ENCODE measurements at places on chromosomes 11 and 22. TPM values are rescaled to one million over a fixed set of nuclear protein-coding genes. Genes with fewer than 3 reads are reported as not detected.

DNA sequence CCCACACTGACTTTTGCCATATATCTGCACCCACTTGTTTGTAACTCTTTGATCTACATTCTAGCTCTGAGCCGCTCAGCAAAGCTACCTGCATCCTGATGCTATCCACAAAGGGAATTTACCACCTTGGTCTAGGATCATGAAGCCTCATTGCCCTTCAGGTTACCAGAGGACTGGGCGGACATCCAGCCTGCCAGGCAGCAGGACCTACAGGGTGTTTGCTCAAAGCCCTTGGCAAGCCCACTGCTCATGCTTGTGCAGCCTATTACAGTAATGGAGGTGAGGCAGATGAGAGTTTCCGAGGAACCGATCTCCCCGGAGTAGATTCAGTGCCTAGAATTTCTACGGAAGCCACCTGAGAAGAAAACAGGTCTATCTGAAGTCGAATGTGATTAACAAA is 417.2 kb downstream of the OPCML start:
- no peak for DNase-seq

DNA sequence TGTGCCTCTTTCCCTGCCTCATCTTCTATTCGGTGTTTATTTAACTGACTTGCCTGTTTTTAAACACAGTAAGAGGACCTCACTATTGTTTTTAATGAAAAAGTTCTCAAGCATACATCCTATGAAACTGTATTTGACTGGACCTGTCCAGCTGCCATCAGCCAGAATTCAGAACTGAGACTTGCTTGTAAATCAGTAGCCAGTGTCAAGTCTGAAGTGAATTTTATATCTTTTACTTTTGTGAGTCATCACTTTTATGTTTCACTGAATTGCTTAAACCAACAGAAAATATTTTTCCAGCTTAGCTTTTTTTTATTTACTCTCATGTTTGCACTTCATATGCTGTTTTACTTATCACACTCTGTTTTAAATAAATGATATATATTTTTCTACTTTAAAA is 88.3 kb downstream of the LUZP2 start:
- no peak for DNase-seq

GRCh38 chr11:27627979-27628378 is 72.3 kb downstream of the BDNF start:
- no peak for DNase-seq

GRCh38 chr11:69834811-69835800 is 15.9 kb upstream of the FGF3 start:
- DNase-seq: no peak

- DNase-seq: no peak
These were observed 4.0 kb downstream of the PYGM start for GRCh38 chr11:64755681-64756361.

DNA sequence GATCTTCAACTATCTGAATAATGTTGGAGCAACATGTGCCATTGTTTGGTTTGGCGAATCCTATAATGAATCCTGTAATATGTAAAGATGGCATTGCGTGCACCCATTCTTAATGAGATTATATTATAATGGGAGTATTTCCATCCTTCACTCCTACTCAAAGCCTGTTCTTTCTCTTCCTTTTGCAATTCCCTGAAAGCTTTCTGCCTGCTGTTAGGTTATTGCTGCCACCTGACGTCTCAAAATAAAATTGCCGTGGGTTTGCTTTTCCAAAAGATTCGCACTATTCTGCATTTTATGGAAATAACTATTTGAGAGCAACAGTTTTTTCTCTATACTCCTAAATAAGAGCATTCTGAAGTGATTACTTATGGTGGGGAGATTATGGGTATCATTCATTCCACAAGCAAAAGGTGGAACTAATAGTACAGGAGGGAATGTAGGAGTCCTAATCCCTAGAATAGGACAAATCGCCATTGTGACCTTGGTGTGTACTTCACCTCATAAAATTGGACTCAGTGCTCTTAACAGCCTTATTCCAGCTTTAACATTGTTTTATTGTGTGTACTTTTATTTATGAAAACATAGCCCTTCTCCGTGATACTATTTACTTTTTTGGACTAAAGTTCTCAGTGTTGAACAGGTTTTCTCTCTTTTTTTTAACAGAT is 69.6 kb upstream of the ALKBH3 start:
- no peak for DNase-seq

DNA sequence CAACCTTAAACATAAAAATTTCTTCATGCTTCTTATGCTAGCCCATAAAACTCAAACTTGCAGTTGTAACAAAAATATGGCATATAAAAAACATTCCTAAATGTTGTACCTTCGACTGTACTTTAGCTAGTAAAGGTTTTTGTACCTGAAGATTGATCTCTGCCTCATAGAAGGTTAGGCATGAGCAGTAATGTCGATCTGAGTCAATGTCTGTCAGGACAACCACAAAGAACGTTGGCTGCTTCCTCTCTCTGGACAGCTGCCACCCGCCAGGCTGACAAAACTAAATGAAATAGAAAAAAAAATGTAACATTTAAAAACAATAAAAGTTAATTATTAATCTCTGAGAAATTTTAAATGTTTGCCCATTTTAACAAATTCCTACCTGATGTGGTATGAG is 251.3 kb downstream of the SBF2 start:
- no peak for DNase-seq

DNA sequence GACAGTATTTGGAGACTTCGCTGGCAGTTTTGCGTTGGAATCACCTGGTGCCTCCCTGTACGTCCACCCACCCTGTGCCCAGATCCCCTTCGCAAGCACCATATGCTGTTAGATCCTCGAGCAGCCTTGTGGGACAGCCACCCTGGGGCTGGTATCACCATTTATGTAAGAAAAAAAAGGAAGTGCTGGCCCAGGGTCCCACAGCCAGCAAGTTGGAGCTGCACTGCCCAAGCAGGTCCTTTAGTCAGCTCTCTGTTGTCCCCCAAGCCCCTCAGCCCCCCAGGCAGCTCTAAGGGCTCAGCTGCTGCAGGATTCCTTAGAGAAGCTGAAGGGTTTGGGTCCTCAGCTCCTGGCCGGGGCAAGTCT is 80.3 kb downstream of the FBLN1 start:
- DNase-seq: no peak

- DNase-seq: no peak
These were observed 23.3 kb upstream of the CHRM4 start for GRCh38 chr11:46414879-46415278.

- no peak for DNase-seq
These were observed 31.6 kb downstream of the MARK2 start for GRCh38 chr11:63870351-63871140.

DNA sequence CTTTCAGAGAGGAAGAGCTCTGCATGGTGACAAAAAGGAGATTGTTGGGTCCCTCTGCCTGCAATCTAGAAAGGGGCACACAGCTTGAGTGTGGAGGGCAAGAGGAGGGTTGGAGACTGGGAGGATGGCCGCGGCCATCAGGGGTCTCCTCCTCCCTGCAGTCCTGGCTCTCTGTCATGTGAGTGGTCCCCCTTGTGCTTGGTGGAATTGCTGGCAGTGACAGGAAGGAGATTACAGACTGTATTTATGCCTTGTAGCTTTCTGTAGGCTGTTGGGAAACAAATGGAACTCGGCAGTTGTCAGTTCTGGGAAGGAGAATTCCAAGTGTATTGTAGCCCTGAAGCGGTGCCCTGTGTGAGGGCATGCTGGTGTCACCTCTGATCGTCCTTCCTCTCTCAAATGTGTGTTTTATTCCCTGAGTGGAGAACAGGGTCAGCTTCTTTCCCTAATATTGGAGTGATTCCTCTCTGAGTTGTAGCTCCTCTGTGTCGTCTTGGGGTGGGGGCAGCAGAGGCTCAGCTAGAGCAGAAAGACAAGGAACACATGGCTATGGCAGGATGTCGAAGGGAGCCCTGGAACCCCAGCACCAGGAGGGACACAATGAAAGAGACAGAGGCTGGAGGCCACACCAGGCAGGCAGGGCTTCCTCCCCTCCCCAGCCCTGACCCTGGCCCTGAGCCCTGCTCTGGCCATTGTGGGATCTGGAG is 163.1 kb downstream of the PKNOX2 start:
- no peak for DNase-seq

GRCh38 chr11:43639920-43640319 is 40.6 kb upstream of the HSD17B12 start:
- DNase-seq: no peak

DNA sequence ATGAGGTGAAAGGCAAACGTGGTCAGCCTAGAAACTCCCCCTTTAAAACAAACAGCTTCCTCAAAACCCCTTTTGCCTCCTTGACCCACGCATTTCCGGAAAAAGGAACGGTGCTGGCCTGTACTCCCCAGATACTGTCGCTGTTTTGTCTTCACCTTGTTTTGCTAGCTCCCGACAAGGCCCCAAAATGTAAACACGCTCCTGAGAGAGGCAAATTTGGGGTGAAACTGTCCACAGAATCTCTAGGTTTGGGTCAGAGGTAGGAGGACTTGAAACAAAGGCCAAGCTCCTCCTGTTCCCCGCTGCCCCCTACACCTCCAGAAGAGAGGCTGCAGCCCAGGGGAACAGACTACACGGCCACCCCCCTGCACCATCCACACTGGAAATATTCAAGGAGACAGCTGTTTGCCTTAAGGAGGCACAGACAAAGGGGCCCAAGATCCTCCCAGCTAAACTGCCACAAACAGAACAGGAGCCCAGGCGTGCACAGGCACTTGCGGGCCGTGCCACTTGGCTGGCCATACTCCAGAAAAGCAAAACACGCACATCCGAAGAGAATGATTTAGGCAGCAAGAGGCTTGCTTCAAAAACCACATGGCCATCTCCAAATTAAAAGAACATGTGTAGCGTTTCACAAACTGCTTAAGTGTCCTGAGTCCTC is 160.5 kb upstream of the GRK3 start:
- no peak for DNase-seq

GRCh38 chr22:47850644-47851151 is 1088.2 kb downstream of the TBC1D22A start:
- no peak for DNase-seq

- peak; percentile 84 for DNase-seq
These were observed 415.1 kb downstream of the ETS1 start for GRCh38 chr11:128172046-128172878.

- DNase-seq: no peak
These were observed 728.8 kb upstream of the FAT3 start for GRCh38 chr11:91495837-91496236.

DNA sequence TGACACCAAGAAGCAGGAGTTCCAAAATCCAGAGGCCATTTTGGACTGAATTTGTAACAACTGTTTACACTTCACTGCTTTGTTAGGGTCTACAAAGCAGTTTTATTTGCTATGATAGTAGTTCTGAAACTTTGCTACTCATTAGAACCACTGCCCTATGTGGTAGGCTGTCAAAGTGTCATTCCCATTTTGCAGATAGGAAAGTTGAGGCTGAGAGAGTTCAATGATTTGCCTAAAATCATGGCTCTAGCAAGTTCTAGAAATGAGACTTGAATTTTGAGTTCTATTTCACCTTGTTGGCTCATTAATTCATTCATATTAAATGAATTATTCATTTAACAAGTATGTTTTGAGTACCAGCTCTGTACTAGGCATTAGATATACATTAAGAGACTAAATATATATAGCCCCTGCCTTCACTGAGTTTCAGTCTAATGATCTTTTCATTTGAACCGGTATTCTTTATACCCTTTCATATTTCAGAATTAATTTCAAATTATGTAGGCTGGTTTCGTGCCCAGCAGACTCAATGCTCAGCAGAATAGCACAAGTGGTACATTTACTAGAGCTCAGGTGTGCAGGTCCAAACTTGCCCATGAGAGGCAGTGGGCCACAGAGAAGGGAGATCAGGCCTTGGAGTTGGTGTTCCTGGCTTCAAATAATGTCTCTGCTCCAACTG is 93.5 kb downstream of the ME3 start:
- DNase-seq: no peak

DNA sequence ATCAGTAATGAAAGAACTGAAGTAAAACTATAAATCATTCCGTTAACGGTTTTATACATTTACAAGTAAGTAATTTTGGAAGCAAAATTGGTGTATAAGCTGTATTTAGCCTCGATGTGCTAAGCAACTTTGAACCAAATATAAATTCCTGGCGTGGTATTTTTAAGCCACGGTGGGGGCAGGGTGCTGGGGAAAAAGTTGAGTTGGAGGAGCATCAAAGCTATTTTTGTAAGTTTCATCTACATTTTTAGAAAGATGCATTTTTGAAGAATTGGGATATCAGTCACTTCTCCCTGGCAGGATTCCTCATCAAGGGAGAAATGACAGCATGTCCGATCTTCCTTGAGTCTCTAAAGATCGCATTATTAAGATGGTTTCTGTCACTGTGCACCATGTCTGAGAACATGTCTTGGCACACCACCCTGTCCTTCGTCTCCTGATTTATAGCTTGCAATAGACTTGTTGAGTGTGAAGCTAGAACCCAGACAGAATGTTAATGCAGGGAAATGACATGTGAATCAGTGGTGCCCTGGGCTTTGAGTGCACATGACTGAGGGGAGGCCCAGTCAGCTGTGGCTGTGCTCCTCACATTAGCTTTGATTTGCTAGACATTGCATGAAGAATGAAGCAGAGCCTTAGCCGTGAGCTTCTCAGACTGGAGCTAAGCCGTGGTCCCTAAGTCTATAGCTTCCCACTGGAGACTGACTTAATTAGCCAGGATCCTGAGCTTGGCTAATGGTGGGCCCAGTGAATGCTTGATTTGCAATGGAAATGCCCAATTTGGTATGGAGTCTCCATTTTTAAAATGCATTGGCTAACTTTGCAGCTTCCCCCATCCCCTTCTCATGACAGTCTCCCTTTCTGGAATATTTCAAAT is 127.0 kb downstream of the COMMD9 start:
- no peak for DNase-seq

DNA sequence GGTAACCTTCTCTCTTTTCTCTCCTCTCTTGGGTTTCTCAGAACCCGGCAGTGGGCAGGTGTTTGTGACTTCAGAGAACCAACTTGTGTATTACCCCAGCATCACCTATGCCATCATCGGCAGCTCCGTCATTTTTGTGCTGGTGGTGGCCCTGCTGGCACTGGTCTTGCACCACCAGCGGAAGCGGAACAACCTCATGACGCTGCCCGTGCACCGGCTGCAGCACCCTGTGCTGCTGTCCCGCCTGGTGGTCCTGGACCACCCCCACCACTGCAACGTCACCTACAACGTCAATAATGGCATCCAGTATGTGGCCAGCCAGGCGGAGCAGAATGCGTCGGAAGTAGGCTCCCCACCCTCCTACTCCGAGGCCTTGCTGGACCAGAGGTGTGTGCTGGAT is 62.2 kb downstream of the COMMD9 start:
- no peak for DNase-seq

- DNase-seq: no peak
These were observed 181.4 kb downstream of the KIRREL3 start for GRCh38 chr11:126819194-126819593.

Gene OR5D16
- not detected for total RNA-seq

Gene TMPRSS5
- total RNA-seq: 1.9 TPM

Gene RASGRP2
- 502 TPM for total RNA-seq

Gene CD3G
- total RNA-seq: 170 TPM

Gene FIBIN
- total RNA-seq: not detected

Gene SSTR3
- 0.37 TPM for total RNA-seq

Gene ROBO4
- not detected for total RNA-seq

Gene PATE2
- total RNA-seq: not detected

Gene ABCC8
- total RNA-seq: not detected

Gene TSPAN18
- total RNA-seq: 79.8 TPM

Gene SLC17A6
- total RNA-seq: not detected
